ENCODE measurements at places on chromosomes 12 and 14.

GRCh38 chr12:111427417-111428074 is 21.8 kb downstream of the SH2B3 start:
- no peak for DNase-seq

GRCh38 chr12:116898669-116899068 is 12.1 kb upstream of the FBXW8 start:
- DNase-seq: no peak

- DNase-seq: no peak
Measured at GRCh38 chr12:97713270-97713669, 250.7 kb downstream of the RMST start.

- peak; percentile 8 for DNase-seq
Measured at GRCh38 chr12:81644503-81644902, 114.6 kb downstream of the PPFIA2 start.

DNA sequence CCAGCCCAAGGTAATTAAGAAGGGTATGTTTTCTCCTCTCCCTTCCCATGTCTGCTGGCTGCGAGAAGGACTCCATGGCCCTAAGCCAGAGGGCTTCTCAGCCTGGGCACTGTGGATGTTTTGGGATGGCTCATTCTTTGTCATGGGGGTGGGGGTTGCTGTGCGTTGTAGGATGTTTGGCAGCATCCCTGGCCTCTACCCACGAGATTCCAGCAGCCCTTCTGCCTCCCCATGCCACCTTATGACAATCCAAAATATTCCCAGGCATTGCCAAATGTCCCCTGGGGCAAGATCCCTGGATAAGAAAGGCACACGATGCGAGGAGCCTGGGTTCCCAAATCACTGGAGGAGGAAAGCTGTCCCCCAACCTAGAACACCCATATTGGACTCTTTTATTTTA is 36.4 kb downstream of the DAO start:
- no peak for DNase-seq

DNA sequence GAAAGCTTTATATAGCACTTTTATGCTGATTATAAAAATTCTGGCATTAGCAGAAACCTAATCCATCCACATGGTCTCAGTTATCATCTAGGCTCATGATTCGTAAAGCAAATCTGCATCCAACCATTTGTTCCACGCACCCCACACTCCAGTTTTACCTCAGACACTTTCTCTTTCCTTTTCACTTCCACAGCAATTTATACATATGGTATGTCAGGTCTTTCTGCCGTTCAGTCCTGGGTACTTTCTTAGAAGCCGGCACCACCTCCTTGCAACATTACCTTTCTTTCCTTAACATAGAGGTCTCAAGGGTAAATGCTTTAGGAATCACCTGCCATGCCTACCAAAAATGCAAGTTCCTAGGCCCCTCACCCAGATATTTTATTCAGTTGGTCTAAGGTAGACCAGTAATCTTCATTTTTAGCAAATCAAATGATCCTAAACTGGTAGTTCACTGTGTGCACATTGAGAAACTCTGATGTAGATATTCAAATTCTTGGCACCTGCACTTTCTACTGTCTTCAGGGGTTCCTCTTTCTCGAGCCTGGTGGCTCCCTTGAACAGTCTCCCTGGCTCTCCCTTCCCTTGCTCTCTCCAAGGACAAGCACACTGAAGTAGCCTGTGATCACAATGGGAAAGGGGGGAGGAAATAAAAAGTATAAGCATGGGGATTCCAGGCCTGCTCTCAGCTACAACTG is 2.8 kb upstream of the KRAS start:
- no peak for DNase-seq

GRCh38 chr12:43676183-43676813 is 82.3 kb downstream of the PUS7L start:
- DNase-seq: peak; percentile 6

DNA sequence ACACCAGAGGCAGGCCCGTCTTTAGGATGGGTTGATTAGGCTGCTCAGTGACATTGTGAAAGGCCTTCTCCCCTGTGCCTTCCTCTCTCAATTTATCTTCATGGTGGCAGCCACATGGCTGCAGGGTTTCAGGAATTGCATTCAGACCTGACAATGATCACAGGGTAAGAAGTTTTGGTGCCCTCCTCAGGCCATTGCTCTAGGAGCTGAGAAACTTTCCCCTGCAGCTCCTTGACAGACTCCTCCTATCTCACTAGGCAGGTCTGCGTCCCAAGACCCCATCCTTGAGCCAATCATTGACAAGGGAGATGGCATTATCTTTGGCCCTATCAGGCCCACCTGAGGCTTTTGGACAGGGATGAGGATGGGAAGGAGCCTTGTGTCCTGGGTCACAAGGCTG is 57.4 kb upstream of the ANO4 start:
- no peak for DNase-seq

DNA sequence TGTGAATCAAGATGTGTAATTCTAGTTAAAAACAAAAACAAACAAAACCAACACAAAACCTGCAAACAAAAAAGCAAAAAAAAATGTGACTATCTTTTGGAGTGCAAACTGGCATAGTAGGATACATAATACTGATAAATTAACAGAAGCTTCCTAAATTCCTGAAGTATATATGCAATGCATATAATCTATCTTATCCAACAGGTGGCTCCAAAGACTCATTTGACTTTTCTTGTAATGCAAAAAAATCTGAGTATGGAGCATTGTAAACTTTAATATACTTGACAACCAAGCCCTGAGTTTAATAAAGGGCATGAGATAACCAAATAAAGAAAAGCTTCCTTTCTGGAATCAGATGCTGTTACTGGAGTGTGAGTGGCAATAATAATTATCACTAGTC is 1003.6 kb downstream of the FSCB start:
- DNase-seq: no peak

- DNase-seq: no peak
Measured at GRCh38 chr12:92324849-92325500, 179.3 kb upstream of the BTG1 start.

DNA sequence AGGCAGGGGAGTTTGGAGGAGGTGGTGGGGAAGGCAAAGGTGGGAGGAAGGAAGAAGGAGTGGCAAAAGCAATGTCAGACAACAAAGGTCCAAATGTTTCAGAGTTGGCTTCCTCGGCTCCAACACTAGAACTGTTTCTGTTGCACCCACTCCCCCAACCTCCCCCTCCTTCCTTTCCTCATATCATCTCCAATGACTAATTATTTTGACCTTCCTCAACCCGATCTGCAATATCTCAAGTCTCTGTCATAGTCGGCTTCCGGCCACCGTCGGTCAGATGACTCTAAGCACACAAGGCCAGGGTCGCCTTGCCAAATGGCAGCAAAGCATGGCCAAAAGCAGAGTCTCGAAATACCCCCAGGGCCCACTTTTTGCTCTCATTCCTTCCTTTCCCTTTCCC is 637.0 kb upstream of the TBX3 start:
- no peak for DNase-seq

All from EL (cell line).